ENCODE measurements at places on chromosomes 1 and 21.

- DNase-seq = no peak
Observed at GRCh38 chr21:46397211-46397905, 61.3 kb upstream of the DIP2A start.

GRCh38 chr21:33267250-33267649, 1.1 kb downstream of the IL10RB start:
- no peak for DNase-seq

DNA sequence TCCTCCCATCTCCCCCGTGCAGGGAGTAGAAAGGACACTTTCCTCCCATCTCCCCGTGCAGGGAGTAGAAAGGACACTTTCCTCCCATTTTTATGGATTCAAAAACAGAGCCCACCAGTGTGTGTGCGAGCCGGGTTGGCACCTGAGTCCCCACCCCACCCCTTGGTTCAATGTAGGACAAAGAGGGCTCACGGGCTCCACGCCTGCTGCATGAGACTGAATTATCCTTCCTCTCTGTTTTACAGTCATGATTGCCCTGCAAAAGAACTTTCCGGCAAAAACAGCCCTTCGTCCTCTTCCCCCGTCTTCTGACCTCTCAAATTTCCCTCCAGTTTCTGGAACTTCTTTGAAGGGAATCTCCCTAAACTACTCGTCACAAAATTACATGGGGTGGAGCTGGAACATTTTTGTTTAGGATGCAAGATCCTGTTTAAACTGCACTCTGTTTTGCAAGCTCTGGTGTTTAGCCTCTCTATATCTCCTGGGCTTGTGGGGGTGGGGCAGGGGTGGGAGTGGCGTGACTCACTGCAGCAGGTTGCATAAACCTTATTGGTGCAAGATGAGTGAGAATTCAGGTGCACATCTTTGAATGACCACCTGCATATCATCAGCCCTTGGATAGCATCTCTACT, 99.8 kb downstream of the PSMG1 start:
- no peak for DNase-seq

DNA sequence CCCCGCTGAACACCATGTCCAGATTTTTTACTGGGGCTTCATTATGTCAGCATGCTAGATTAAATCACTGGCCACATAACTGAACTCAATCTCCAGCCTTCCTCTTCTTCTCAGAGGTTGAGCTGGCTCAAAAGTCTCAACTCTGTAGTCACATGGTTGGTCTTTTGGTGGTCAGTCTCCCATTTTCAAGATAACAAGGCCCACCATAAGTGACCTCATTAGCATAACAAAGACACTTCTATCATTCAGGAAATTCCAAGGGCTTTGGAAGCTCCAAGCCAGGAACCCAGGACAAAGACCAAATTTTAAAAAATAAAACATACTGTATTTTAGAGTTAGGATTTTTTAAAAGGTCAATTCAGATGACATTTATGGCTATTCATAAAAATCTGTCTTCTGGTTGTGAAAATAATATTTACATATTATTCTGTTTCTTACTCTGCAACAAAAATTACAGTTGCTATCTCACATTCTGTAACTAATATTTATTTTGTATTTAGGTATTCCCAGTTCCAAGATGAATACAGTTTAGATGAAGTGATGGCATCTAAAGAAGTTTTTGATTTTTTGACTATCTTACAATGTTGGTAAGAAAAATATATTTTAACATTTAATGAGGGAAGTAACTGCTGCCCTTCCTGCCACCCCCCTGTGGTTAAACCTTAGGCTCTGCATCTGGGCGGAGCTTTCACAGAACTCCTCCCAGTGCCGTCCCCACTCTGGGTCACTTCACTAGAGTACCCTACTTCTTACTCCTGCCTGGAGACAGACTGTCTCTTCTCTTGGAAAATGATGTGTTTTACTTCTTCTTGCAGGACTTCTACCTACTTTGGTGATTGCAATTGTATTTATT, 49.3 kb downstream of the SCP2 start:
- no peak for DNase-seq

DNA sequence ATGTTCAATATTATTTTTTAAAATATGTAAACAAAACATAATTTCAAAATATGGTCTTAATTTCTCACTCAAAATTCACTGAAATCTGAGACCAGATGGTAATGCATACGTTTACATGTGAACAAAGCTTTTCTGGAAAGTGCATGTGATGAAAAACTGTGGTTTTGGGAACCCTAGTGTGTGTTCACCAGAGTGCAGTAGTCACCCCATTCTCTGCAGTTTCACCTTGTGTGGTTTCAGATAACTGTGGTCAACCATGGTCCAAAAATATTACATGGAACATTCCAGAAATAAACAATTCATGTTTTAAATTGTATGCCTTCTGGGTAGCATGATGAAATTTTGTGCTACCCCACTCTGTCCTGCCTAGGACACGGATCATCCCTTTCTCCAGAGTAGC, 2021.9 kb downstream of the MRPL39 start:
- DNase-seq = no peak

DNA sequence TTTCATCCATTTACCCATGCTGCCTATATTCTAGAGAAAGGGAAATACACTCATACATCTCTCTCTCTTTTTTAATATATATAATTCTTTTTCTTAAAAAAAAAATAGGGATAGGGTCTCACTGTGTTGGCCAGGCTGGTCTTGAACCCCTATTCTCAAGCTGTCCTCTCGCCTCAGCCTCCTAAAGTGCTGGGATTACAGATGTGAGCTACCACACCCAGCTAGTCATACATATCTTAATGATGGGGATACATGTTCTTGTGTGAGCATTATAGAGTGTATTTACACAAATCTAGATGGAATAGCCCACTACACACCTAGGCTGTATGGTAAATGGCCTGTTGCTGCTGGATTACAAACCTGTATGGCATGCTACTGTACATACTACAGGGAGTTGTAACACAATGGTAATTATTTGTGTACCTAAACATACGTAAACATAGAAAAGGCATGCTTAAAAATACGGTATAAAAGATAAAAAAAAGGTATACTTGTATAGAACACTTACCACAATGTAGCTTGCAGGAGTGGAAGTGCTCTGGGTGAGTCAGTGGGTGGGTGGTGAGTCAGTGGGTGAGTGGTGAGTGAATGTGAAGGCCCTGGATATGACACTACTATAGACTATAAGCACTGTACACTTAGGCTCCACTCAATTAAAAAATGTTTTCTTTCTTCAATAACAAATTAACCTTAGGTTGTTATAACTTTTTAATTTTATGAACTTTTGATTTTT, 72.9 kb downstream of the IVNS1ABP start:
- DNase-seq = no peak

DNA sequence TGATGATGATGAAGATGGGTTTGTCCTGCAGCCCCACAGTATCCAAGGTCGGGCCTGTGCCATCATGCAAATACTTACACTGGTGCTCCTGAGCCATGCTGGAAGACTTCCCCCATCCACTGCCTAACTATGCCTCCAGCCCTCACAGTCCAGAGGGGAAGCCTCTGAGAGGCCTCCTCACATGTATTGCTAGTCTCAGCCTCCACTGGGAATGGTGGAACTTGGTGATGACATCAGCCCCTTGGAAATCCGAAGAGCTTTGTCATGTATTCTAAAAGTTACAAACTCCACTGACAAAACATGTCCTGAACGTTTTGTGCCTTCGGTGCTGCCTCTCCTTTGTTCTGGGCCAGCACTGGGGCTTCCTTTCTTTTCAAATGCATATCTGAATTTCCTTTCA, 61.1 kb upstream of the DMRTB1 start:
- no peak for DNase-seq

GRCh38 chr1:228510101-228510802, 23.1 kb downstream of the RNF187 start:
- DNase-seq = no peak

DNA sequence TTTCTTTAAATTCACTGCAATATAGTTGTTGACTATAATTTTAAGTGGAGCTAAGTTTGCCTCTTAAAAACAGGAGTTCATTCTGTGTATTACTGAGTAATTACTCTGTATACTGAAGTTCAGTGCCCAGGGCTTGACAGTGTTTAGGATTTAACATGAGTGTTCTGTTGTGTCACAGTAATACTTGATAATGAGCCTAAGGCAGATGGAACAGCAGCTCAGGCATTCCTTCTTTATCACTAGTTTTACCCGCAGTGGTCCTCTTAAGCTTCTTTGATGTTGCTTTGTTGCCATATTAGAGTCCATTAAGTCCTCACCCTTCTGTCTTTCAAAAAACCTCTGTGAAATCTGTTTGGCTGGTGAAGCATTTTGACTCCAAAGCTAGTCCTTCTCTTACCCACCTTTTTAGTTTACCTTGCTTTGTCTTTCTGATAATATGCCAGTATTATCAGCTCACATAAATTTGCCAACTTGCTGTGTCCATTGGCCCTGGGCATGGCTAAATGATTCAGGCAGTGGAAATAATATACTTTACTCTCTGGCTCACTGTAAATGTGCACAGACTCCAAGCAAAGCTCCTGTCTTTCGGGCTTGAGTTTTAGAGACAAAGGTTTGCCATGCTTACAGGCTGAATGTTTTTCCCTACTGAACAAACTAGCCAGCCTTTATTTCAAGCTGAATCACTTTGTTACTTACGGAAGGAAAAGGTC, 17.7 kb downstream of the HIPK1 start:
- DNase-seq = no peak

DNA sequence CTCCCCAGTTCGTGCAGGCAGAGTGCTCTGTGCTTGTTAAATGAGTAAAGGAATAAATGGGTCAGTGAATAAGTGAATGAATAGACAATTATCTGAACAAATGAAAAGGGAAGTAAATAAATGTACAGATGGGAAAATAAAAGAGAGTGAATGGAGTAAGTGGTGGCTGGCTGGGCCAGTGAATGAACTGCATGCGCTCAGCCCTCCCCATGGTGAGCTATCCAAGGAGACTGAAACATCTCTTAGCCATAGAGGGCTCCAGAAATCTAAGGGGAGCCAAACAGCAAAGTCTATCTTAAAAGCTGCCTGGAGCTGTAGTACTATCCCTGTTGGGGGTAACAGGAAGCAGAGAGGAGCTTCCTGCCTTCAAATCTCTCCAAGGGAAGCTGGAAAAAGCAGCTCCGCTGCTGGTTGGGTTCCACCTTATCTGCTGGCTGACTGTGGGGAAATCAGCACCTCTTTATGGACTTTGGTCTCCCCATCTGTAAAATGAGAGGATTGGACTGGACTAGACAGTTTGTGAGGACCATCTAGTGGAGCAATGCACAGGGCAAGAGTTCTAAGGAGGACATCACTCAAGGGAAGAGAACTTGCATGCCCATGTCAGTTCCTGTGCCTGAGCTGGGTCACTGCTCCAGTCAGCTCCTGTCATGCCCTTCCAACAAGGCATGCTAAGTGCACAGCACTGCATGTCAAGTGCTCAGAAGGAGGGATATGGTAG, 77.9 kb downstream of the TRABD2B start:
- no peak for DNase-seq

GRCh38 chr1:216843409-216843808, 120.2 kb upstream of the ESRRG start:
- no peak for DNase-seq

DNA sequence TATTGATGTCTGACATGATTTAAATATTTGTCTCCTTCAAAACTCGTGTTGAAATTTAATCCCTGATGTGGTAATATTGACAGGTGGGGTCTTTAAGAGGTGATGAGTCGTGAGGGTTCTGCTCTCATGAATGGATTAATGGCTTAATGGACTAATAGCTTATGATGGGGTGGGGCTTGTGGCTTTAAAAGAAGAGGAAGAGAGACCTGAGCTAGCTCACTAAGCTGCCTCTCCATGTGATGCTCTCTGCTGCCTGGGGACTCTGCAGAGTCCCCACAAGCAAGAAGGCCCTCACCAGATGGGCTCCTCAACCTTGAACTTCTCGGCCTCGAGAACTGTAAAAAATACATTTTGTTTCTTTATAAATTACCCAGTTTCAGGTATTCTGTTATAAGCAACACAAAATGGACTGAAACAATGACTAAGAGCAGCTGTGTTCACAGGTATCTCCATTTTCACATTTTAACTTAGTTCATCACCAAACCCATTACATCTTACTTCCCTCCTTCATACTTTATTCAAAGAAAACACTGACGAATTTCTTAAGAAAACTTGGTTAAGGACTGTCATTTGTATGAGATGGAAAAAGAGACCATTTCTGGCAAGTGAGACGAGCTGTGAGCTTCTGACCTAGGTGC, 12.1 kb upstream of the AIM2 start:
- DNase-seq = no peak

DNA sequence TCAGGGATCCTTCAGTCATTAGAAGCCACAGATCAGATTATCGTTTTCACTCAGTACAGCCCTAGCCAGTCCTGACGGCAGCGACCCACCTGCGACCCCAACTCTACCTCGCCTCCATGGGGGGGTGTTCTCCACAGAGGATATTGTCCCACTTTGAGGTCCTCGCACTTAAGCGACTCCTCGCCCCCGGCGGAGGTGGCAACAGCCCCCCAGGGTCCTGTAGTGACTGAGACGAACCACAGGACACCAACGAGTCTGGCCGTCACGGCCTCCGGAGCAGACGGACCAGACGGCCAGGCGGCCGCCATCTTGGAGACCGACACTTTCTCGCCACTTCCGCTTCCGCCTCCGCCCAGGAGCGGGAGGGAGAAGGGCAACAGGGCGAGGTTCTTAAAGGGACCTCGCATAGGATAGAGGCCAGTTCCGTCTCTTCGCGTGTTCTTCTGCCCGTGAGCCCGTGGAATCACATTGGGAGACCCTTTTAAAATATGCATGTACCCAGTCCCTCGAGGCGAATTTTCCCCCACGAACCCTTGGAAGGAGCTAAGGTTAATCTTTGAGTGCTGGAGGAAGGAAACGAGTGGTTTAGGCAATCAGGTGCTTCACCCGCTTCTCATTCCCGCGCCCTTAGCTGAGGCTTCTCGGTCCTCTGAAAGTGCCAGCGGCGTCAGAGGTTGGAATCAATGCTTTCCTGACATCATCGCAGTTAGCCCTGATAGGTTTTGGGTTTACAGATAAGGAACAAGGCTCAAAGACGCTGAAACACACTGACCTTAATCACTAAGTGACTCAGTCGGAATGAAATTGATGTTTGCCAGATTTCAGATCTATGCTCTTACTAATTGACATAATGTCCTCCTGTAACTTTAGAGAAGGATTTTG, at the start of gene TM2D1:
TM2D1 (minus strand) TSS at position 329 of the 882 bp plus-strand sequence; CDS start at position 308, 21 bp downstream.
- DNase-seq = peak; percentile 93

GRCh38 chr1:111241797-111242196, 14.3 kb downstream of the CHI3L2 start:
- no peak for DNase-seq

DNA sequence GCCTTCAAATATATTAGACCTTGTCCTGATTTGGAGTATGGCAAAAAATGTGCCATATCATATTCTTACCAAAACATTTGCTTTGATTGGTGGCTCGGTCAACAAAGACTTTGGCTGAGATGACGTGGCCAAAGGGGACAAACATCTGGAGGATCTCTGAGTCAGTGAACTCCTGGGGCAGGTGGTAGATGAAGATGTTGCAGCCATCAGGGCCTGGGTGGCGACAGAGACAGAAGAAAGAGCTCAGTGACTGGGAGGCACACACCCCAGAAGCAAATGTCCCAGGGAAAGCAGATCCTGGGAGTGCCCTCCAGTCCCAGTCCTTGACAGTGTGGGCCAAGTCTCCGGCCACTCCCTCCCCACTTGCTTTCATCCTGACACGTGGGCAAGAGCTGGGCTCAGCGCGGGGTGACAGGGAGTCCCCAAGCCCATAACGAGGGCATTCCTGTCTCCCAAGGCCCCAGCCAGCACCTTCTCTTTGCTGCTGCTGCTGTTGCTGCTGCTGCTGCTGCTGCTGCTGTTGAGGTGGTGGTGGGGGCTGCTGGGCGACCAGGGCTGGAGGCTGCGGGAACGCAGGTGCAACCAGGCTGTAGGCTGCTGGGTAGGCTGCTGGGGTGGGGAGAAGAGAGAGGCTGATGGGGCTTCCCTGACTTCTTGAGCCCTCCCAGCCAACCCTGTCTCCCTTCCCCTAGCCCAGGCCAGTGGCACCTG, 10.7 kb downstream of the CELF3 start:
- DNase-seq = no peak
